Hematopoietic multipotent progenitor cell treated with erythropoietin and hydrocortisone succinate and interleukin-3 and kit ligand, for 6 days (in vitro differentiated cells): ENCODE measurements at places on chromosomes 1 and 21.
A peak's percentile ranks its signal among the peaks of the same experiment; 100 is the strongest.

GRCh38 chr1:25066256-25066655 is 136.2 kb upstream of the RUNX3 start:
- no peak for DNase-seq

DNA sequence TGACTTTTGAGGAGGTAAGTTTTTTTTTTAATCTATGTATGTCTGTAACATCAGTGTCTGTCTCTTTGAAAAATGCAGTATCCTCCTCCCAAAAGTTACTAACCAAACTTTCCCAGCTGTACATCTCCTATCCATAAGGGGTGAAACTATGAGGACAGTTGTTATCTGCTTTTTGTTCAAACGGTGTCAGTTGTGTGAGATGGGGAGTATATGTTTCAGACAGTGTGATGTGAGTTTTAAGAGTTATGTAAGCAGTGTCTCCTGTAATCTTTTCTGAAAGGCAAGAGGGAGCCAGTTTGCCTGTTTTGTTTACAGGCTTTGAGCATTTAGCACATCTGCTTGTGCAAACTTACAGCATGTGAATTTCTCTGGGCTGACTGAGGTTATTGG is 34.8 kb upstream of the CACYBP start:
- peak; percentile 49 for DNase-seq

GRCh38 chr1:60262701-60263100 is 189.1 kb upstream of the C1orf87 start:
- no peak for DNase-seq

GRCh38 chr1:229856009-229856650 is 210.9 kb upstream of the GALNT2 start:
- peak; percentile 54 for DNase-seq

GRCh38 chr1:26155370-26156284 is 3.3 kb upstream of the FAM110D start:
- no peak for DNase-seq

- no peak for DNase-seq
Observed at GRCh38 chr21:44424608-44425306, 30.6 kb upstream of the LRRC3 start.

- DNase-seq: no peak
Observed at GRCh38 chr1:150178548-150178947, 28.8 kb downstream of the PLEKHO1 start.

- peak; percentile 58 for DNase-seq
Observed at GRCh38 chr1:184792450-184792969, 37.9 kb upstream of the EDEM3 start.
